ENCODE measurements at places on chromosomes 4 and X. TPM values are rescaled to one million over a fixed set of nuclear protein-coding genes. Genes with fewer than 3 reads are reported as not detected.

FIP1L1 gene
- 46.3 TPM for total RNA-seq

IGSF1 gene
- total RNA-seq: 90.7 TPM

CYLC1 gene
- total RNA-seq: not detected

FGB gene
- total RNA-seq: 1.0 TPM

WNK3 gene
- total RNA-seq: 4.3 TPM

FAM156B gene
- 20.8 TPM for total RNA-seq

GRID2 gene
- 0.62 TPM for total RNA-seq

CPE gene
- 137 TPM for total RNA-seq

HSFX2 gene
- 0.75 TPM for total RNA-seq

Data from muscle of leg (tissue), 16 donors.